HAP-1 (cell line): ENCODE measurements at places on chromosomes 7 and 10.

DNA sequence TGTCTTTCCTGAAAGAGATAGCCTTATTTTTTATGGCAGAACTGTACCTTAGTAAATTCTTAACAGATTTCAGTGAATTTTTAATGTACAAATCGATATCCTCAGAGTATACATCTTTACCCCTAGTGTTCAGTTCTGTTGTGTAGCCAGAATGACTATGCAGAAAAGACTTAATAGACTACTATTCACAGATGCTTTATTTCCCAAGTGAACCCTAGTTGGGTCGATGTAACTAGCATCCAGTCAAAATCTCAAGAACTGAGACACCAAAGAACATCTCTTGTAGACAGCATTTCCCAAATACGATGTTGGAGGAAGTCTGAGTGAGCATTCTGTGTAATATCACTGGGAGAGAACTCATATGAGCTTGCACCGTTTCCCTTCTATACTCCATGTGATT is 1.5 kb downstream of the AKR1C3 start:
- DNase-seq: no peak

GRCh38 chr7:36198854-36199266 is 45.8 kb downstream of the EEPD1 start:
- DNase-seq: no peak

- DNase-seq: no peak
Observed at GRCh38 chr7:54813398-54813797, 54.4 kb upstream of the SEC61G start.

GRCh38 chr10:35716776-35717175 is 74.7 kb upstream of the FZD8 start:
- no peak for DNase-seq

DNA sequence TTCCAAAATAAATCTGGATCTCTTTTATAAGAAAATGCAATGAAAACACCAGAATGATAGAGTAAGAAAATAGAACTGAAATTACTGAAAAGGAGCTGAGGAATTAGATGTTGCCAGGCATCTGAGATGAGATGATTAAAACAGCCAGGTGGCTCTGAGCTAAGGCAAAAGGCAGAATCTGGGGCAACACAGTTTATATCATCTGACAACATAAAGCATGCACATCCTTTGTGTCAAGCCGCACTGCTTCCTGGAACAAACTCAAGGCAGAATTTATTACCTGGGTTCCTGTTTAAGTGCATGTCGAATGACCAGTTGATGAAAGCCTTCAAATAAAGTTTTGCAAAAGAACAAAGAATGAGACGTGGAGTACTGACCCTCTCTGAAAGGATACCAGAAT is 247.0 kb downstream of the SNX10 start:
- DNase-seq: no peak

DNA sequence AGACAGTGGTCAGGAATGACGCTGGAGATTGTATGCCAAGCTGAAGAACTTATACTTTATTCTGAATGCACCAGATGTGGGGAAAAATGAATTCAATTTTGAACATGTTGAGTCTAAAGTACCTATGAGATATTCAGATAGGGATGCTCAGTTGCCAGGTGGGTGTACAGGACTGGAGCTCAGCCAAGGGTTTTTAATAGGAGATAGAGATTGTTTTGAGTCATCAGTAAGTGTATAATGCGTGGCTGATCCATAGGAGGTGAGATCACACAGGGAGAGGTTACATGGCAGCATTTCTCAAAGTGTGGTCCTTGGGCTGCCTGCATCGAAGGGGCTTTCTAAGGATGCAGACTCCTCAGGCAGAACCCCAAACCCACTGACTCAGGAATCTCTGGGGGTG is 6.8 kb upstream of the HIPK2 start:
- DNase-seq: no peak

DNA sequence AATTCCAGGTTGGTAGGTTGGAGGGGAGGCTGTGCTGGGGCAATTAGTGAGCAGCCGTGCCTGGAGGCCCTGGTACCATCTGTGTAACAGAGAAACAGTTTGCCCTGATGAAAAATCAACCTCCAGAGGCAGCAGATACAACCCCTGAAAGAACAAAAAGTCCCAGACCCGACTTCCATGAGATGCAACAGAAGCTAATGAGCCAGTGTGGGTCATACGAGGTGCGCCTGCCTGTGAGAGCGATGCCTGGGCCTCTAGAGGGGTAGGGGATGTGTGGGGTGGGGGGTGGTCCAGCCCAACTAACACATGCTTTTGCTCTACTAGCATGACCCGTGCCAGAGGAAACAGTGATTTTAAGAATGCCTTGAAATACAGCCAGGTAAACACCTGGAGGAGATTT is 39.3 kb downstream of the CELF2 start:
- DNase-seq: no peak

DNA sequence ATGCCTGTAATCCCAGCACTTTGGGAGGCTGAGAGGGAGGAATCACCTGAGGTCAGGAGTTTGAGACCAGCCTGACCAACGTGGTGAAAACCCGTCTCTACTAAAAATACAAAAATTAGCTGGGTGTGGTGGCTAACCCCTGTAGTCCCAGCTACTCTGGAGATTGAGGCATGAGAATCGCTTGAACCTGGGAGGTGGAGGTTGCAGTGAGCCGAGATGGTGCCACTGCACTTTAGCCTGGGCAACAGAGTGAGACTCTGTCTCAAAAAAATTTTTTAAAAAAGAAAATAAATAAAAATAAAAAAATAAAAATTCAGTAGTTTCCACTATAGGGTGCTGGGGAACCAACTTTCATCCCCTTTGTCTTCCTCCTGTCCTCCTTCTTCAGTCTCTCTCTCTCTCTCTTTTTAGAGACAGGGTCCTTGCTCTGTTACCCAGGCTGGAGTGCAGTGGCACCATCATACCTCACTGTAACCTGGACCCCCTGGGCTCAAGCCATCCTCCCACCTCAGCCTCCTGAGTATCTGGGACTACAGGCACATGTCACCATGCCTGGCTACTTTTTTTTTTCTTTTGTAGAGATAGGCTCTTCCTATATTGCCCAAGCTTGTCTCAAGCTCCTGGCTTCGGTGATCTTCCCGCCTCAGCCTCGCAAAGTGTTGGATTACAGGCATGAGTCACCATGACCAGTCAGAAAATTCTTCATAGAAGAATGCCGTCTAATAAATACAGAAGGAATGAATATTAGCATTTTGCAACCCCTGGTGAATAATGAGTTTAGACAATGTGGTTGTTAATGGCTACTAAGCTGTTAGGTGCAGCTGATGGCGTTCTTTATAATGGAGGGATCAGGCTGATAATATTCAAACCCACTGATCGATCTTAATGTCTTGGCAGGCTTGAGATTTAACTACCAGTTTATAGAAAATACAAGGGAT is 20.6 kb downstream of the RBM20 start:
- DNase-seq: peak; percentile 71

GRCh38 chr7:4225881-4226523 is 456.1 kb upstream of the FOXK1 start:
- no peak for DNase-seq

DNA sequence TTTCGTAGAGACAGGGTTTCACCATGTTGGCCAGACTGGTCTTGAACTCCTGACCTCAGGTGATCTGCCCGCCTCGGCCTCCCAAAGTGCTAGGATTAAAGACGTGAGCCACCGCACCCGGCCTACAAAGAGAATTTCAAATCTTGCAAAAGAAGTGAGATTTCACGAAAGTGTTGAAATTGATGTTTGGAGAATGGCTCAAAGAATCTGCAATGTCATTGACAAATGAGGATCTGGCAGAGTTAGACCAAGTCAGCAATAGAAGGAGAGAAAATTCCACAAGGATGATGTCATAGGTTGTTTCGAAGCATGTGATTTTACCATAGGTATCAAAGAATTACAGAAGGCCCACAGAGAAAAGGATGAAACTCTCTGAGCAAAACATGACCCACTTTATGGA is 71.7 kb downstream of the LYZL2 start:
- DNase-seq: no peak

DNA sequence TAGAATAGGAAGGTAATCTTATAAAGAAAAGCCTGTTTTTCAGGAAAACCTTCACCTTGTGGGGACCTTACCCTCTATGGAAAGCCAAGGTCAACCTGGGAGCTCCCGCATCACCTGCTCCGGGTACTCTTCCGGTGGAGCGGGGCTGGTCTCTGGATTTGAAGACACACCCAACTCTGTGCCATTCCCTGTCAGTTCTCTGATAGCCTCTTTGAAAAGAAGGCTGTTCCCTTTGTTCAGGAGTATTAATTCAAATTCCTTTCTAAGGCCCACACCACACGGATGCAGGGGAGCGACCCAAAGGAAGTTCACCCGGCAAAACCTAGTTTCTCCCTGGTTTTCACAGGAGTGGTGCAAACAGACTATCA is 10.7 kb downstream of the CTBP2 start:
- DNase-seq: peak; percentile 51

DNA sequence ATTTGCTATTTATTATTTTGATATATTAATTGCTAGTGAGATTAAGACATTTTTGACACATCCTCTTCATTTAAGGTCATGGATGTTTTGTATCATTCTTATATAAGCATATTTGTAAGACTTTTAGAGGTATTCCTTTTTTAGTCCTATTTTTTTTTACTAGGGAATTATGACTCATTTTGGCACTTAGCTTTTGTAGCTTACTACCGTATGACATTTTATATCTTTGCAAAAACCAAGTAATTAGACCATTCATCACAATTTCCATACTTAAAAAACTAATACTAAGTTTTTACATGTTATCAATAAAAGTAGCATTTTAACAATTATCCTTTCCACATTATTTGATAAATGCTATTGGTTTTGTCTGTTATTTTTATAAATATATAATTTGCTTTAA is 41.6 kb downstream of the BMPR1A start:
- DNase-seq: no peak

DNA sequence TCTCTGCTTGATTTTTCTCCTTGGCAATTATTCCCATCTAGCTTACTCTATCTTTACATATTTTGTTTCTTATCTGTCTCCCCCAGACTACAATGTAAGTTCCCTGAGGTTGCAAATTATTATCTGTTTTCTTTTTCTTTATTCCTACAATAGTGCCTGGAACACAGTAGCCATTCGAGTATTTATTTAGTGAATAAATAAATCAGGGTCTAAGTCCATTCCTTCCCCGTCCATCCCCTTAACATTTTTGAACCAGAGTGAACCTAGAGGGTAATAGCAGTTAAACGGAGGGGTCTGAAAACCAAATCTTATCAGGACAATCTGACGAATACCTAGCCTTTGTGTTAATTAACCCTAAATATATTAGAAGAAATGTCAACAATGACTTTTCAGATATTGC is 252.8 kb upstream of the YAE1 start:
- DNase-seq: no peak

DNA sequence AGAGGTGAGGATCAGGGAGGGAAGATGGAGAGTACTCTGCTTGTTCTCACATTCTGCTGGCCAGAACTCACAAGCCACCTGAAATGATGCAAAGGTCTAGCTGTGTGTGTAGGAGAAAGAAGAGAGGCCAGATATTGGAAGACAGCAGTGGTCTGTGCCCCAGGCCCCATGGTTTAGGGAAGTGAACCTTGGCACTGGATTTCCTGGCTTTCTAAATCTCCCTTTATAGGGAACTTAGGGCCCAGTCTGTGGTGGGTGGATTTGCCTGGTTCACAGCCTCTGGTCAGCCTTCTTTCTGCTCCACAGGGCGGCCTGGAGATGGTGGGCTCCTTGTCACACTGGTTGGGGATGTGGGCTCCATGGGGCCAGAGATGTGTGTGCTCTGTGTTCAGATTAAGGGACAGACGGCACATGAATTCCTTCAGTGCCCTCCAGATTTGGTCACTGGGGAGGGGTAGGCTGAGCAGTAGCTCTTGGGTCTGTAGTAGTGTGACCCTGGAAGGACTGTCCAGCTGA is 9.5 kb upstream of the SH2D4B start:
- DNase-seq: no peak

DNA sequence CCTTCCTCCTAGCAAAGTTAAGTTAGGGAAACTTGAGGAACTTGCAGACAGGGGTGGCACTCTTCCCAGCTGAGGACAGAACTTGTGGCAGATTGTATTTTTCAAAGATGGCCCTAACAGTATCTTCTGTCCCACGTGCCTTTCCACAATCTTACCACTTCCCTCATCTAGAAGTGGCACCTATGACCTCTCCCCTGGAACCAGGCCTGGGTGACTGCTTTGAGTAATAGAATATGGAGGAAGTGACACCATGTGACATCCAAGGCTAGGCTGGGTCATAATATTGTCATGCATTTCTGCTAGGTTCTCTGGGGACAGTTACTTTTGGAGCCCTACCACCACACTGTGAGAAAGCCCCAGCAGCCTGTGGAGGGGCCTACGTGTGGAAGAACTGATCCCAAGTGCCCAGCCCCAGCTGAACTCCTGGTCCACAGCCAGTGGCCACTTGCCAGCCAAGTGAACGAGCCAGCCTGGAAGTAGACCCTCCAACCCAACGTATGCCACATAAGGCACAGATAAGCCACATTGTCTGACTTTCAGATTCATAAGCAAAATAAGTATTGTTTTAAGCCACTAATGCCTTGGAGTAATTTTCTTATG is 193.7 kb downstream of the PTPN20 start:
- DNase-seq: no peak

DNA sequence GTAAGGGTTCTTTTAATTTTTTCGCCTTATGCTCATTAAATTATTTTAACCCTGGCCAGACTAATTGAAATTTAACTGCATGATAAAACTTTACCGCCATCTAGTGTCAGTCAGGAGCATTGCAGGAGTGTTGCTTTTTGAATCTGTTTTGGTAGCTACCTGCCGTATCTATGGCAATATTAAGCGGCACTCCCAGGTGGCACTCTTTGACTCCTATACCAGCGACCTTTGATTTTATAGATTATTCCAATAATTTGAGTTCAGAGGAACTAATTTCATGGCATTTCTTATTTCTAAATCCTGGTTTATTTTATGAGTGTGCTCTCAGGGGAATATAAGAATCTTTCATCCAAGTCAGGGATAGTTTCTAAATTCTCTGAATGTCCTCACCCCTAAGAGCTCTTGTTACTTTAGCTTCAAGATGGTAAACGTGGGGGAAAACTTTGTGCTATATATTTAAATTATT is 198.9 kb downstream of the REEP3 start:
- DNase-seq: peak; percentile 57

DNA sequence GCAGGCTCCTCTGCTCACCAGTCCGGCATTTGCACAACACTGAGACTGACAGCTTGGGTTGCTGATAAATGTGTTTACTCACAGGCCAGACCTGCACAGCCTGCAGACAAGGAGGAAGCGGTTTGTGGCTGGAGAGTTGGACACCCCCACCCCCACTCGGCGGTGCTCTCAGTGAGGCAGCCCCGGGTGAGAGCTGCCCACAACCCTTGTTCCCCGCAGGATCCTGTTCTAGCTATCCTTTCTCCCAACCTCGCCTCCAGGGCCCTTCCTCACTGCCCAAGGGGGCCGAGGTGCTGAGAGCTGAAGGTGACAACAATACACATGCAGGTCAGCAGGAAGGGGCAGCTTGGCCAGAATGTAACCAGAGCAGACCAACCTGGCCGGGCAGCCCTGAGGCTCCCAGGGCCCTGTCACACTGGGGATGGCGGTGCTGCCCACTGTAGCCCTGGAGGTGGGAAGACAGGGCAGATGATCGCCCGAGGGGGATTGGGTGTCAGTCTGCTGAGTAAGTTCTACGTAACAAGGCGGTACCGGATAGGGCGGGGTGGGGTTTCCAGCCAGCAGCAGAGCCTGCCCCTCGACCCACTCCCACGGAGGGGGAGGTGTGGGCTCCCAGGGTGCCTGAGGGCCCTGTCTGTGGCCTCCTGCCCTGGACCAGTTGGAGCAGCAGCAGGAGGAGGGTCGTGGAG is 2.1 kb upstream of the ADAM8 start:
- no peak for DNase-seq
